ENCODE measurements at places on chromosomes 13 and 19.

GRCh38 chr13:76380446-76381065 lies 505.6 kb downstream of the KCTD12 start:
- no peak for DNase-seq

DNA sequence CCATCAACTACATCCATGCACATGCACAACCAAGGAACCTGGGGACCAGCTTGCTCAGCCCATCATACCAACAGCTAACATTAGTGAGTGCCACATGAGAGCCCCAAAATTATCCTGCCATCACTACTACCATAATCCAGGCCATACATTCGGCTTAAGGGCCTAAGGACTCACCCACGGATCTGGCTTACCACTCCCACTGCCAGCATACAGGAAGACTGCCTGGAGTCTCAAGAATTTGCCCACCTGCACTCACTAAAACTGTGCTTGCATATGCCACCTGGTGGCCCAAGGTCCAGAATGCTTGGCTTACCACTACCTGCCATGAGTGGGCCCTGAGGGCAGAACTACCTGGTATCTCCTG lies 1562.9 kb upstream of the PRR20A start:
- no peak for DNase-seq

DNA sequence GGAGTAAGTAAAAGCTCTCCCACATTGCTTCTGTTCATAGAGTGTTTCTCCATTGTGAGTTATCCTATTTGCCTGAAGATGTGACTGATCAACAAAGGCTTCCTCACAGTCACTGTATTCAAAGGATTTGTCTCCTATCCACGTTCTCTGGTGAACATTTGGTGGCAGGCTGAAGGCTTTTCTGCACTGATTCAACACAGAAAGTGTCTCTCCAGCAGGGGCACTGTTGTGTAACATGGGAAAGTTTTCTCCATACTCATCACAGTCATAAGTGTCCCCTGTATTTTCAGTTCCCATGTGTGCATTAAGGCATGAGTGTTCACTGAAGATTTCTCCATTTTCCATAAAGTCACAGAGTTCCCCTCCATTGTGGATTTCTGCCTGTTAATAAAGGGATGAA lies 17.6 kb downstream of the ZNF121 start:
- DNase-seq: no peak

DNA sequence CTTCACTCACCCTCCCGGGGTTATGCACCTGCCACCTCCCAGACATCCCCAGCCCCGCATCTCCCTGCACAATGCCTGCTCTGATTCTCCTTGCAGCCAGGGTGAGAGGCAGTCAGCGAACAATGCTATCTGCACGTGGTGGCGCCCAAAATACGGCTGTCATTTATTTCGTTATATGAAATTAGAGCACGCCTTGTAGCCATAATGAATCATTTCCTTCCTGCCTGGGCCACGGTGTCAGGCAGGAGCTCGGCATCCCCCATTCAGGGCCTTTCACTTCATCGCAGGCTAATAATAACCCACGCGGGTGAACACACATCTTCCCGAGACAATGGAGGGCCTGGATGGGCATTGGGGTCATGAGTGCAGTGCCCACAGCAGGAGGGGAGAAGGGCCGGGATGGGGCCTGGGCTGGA lies 143.8 kb upstream of the ZNF507 start:
- no peak for DNase-seq

GRCh38 chr13:80050252-80050651 lies 290.7 kb downstream of the SPRY2 start:
- no peak for DNase-seq

DNA sequence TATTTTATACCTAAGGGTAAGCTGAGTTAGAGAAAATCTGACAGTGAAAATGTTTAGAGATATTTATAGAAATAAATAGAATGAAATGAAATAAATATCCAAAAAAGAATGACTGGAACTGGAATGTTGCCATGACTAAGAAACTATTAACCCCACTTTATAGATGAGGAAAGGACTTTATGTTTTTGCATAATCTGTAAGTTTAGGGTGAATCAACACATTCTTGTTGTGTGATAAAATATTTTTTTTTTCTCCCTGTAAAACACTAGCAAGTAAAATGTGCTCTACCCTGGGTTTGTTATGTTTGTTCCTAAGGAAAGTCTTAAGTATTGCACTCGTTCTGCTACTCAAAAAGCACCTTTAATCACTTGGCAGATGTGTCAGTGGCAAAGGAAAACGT lies 83.8 kb upstream of the KL start:
- DNase-seq: no peak

DNA sequence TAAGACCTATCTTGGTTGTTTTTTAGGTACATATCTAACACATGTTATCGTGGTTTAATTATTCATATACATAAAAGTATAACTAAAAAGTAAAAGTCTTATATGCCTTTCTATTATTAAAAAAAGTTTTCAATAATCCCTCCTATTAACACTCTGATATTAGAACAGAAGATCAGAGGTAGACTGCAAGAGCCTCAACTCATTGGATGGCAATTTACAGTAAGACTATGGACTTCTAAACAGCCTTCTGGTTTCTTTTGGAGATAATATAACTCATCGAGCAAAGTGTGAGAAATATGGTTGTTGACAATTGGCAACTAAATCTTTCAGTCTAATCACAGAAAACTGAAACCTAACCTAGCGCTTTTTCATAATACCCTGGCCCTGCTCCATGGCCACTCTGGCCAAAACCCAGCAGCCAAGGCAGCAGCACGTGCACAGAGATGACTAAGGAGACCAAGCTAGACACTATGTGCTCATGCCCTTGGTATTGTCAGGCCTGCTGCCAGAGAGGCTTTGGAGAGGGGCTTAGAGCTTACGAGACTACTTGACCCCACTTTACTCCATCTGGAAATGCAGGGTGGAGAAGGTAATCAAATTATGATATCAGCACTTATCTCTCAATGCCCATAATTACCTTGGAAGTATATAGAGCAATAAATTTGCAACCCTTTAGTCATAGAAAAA lies 40.6 kb upstream of the EEF1AKMT1 start:
- no peak for DNase-seq

All from stimulated activated CD4-positive, alpha-beta T cell treated with anti-CD3 and anti-CD28 coated beads, Interleukin-1b, Interleukin-23, amount 100 ng/mL, for 1 hour (primary cell).